Mammary microvascular endothelial cell (primary cell): ENCODE measurements at places on chromosomes 2 and 18. TPM values are rescaled to one million over a fixed set of nuclear protein-coding genes. Genes with fewer than 3 reads are reported as not detected.

DAPL1 gene
- total RNA-seq = not detected in 2 replicates

FOXI3 gene
- total RNA-seq = not detected in 2 replicates

DYSF gene
- 212 and 225 TPM in 2 replicates for total RNA-seq

CERS6 gene
- 6.5 and 6.8 TPM in 2 replicates for total RNA-seq

SERPINB8 gene
- total RNA-seq = 23.3 and 24.1 TPM in 2 replicates

CWC22 gene
- total RNA-seq = 12.3 and 12.5 TPM in 2 replicates
